ENCODE measurements at places on chromosomes 6 and 20.

DNA sequence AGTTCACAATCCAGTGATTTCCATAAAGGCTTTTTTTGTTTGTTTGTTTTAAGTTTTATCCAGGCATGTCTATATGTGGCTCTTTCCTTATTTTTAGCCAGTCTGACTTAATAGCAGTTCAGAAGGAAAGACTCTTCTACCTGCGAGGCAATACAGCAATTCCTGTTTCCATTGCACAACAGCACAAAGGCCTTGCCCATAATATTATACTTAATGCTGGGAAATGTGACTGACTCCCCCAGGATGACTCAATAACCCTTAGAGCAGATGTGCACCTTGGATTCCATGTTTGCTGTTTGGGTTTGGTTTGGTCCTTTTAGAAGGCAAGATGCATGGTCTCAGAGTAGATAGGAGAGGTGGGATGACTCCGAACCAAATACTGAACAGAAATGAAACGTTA is 184.1 kb downstream of the MTFR2 start:
- DNase-seq: no peak

GRCh38 chr6:17291778-17292177 is 10.6 kb downstream of the RBM24 start:
- DNase-seq: no peak

- DNase-seq: no peak
Observed at GRCh38 chr20:36493801-36494114, 47.6 kb upstream of the MYL9 start.

DNA sequence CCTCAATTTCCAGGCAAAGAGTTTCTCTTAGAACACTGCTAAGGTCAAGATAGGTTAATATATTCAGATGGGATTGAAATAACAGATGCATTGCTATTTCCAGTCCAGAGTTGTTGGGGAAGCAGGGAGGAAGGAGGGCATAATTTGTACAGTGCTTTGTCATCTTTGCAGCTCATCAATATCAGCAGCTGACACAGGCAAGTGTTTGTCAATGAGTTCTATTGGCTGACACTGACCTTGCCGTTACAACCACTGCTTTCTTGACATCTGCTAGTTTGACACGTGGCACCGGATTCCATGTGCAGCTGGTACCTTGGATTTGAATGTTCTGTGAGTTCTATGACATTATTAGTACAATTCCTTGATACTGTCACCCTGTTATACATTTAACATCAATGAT is 28.0 kb upstream of the MLIP start:
- DNase-seq: no peak

DNA sequence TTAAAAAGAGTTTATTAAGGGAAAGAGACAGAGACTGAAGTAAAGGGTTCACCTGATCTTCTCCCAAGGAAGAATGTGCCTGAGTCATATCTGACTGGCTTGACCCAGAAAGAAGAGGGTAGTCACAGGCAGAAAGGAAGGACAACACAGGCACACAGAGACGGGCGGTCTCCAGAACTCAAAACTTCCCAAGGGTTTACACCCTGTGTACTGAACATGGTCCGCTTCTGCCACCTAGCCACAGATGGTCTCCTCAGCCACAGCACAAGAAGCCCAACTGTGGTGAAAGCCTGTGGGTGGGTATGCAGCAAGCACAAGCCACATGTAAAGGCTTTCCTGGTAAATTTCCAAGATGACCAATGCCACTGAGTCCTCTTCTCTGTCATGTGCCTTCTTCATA is 17.2 kb downstream of the UNC5CL start:
- DNase-seq: no peak

DNA sequence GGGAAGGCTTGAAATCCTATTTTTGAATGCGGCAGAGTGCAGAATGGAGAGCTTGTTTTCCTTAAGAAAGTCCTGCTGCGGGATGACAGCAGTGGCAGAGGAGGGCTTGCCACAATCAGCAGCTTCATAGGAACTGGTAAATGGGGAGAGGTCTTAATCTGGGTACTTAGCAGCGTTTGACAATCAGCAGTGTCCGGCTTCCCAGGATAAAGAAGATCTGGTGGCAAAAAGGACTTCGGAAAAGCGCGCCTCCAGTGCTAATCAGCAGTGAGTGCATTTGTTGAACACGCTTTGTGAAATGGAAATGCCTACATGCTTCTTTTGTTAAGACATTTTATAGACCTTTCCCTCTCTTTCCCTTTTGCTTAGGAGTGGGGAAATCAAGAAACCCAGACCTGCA is 735.7 kb downstream of the QKI start:
- DNase-seq: no peak

Measured in stimulated activated CD4-positive, alpha-beta T cell treated with anti-CD3 and anti-CD28 coated beads, Interleukin-15, amount 100 ng/mL, for 1 hour (primary cell).